CD4-positive, alpha-beta memory T cell (primary cell): ENCODE measurements at places on chromosomes 7 and 10. TPM values are rescaled to one million over a fixed set of nuclear protein-coding genes. Genes with fewer than 3 reads are reported as not detected.

The GHRHR gene
- not detected for polyA plus RNA-seq

GRCh38 chr7:43071604-43072003 lies 40.8 kb upstream of the HECW1 start:
- DNase-seq, result no peak
- no peaks in the 10 kb centered on the region for H3K36me3 ChIP-seq
- H3K4me1 ChIP-seq, result no peaks in the 10 kb centered on the region
- no peaks in the 10 kb centered on the region for H3K27me3 ChIP-seq

DNA sequence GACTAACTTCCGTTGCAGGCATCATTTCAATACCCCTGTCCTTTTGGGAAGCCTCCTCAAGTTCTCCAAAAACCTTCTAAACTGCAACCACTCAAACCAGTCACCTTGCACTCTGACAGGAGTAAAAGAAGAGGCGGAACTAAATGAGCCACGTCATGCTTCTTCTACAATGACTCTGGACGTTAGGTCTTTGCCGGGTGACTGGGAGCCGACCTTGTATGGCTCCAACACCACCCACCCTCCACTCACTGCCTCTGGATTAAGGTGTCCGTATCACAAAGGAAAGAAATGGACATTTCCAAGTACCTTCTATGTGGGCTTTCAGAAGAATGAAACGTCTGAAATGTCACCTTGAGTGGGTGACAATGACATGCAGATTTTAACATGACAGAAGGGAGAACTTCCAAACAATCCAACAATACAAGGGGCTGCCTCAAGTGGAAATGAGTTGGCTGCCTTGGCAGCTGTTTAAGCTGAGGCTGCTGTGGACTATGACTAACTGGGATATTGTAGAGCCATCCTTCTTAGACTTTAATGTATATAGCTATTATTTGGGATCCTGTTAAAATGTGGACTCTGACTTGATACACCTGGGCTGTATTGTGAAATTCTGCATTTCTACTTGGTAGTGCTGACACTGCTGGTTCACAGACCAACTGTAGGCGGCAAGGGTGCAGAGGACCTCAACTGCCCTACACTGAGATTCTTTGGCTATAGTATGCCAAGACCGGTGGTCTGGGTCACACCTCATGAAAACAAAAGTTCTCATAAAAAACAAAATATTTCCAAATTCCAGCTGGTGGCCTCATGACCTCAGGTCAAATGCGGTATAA lies 33.8 kb upstream of the PDLIM1 start:
- H3K36me3 ChIP-seq, result no peaks in the 10 kb centered on the region
- no peak overlapping the region for H3K4me3 ChIP-seq
- no peak for DNase-seq

The TAS2R4 gene
- not detected for polyA plus RNA-seq

- no peak for DNase-seq
- no peaks in the 10 kb centered on the region for H3K4me1 ChIP-seq
- H3K27ac ChIP-seq, result no peak overlapping the region
These were observed 8.8 kb downstream of the LYZL1 start for GRCh38 chr10:29297678-29298077.

DNA sequence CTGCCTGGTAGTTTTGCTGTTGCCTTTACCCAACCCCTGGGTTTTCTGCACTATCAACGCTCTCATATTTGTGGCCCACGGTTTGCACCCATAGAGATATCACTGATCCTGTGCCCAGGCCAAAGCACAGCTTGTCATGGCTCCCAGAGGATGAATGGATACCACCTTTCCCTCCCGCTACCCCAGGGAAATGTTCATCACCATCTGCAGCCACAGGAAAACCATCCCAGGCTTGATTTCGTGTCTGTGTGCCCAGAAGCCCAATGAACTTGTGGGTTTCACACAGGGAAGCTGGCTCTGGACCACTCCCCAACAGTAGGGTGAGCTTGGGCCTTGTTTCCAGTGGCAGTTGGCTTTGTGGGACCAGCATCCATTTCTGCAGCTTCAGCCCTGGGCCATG lies 143.1 kb upstream of the GDF10 start:
- DNase-seq, result no peak
- H3K4me3 ChIP-seq, result no peak overlapping the region
- no peaks in the 10 kb centered on the region for H3K4me1 ChIP-seq
- H3K27ac ChIP-seq, result no peak overlapping the region
- no peaks in the 10 kb centered on the region for H3K36me3 ChIP-seq
